AG04449 (cell line): ENCODE measurements at places on chromosomes 11 and 22.
A peak's percentile ranks its signal among the peaks of the same experiment; 100 is the strongest.

GRCh38 chr11:65290448-65291165 is 24.1 kb upstream of the CDC42EP2 start:
- DNase-seq: peak; percentile 97

DNA sequence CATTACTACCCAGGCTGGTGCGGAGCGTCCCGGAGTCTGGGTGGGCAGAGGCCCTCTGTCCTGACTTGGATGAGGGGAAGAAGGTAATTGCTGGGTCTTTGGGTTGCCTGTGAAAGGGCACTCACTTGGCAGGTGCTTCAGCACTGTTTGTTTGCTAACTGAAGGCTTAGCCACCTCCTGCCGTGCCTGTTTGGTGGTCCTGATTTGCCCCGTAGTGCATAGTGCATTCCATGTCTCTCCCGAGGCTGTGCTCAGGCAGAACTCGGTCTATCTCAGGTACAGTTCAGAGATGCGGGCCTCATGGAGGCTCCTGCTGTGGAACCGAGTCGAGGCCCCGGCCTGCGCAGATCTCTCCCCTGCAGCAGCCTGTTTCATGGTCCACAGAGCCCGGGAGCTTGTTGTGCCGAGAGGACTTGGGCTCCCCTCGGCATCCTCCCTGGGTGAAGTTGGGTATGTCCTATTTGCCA is 146.2 kb downstream of the TBC1D22A start:
- DNase-seq: no peak

DNA sequence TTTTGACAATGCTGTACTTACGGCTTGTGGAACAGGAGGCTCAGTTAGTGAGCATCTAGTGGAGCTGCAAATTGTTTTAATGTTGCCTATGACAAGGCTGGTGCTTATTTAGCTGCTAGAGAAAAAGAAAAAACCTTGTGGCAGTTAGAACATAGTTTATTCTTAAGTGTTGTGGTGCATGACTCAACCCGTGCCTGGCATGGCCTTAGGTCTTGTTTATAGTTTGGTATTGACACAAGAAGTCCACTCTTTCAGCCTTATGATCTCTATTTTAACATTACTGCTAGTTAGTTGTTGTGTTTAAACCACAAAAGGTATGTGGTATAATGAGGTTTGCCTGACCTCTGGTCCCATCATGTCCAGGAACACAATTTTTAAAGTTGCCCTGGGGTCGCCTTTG is 744.6 kb downstream of the FAM181B start:
- DNase-seq: no peak

DNA sequence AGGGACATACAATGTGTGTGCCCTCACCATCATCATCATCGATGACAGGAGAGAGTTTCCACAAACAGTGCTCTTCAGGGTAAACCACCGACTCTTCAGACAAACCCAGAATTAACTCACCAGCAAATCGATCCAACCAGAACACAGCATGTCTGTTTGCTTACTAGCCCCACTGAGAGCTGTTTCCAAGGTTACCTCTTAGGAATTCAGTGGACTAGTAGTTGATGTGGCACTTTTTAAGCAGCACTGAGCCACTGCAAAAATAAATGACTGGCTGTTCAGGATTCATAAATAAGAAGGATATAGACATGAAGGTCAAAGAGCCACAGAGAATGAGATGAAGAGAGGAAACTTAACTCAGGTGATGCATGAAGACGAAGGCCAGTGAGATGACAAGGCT is 83.1 kb downstream of the PARVA start:
- DNase-seq: no peak

DNA sequence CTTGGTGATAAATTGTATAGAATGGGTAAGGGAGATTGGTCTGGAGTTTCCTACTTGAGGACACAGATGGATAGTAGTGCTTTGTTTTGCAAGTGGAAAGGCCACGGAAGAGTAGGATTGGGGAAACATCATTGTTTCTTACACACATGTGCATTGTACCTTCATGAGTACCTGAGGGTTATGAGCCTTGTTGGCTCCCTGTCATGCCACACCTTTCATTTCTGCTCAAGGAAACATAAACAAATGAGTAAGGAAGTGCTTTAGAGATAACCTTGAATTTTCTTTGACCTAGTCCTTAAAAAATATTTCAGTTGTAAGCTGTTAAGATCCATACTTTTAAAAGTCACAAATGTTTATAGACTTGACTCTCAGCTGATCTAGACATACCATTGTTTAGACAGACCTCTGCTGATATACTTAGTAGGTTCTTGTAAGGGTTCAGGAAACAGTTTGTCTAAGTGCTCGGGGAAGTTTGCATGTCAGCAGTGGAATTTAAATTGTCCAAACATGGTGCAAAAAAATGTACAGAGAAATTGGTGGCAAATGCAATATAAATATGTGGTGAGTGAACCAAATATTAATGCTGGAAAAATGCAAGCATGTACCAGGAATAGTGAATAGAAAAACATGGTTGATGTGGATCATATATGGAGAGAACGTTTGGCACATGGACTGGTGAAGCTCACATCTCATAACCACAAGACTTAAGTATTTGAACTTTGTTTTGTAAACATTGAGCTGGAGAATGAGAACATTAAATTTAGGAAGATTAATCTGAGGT is 40.9 kb downstream of the GAS2 start:
- DNase-seq: no peak

GRCh38 chr11:109783840-109784239 is 309.4 kb upstream of the ZC3H12C start:
- DNase-seq: no peak

DNA sequence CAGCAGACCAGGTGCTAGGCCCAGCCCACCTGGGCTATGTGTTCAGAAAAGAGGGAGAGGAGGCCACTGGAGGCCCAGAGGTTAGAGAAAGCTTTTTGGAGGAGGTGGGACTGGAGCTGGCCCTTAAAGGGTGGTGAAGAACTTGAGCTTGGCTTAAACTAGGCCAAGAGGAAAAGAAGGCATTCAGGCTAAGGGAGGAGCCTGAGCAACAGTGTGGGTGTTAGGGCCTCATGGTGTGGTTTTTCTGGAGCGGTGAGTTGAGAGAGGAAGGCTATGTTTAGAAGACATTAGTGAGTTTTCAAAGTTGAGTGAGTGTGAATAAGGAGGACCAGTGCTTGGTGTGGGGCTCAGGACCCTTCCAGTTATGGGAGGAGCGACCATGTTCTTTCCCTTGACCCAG is 6.2 kb downstream of the TAF6L start:
- no peak for DNase-seq

GRCh38 chr11:2461253-2461955 is 16.6 kb downstream of the KCNQ1 start:
- DNase-seq: no peak

DNA sequence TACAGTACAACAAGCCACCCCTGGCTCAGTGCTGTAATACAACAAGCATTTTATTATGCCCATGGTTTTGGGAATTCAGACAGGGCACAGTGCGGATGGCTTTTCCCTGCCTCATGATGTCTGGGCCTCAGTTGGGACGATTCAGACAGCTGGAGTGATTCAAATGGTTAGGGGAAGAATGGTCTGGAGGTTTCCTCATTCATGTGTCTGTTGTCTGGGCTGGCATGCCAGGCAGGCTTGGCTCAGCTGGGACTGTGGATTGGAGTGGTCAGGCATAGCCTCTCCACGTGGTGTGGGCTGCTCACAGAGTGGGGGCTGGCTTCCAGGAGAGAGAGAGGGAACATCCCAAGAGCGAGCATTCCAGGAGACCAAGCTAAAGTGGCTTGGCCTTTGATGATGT is 164.4 kb downstream of the C11orf91 start:
- DNase-seq: no peak

GRCh38 chr11:118608360-118609227 is 1.2 kb downstream of the PHLDB1 start:
- no peak for DNase-seq

GRCh38 chr22:30694171-30694639 is 469 bp upstream of the OSBP2 start:
- DNase-seq: no peak

GRCh38 chr11:102836290-102836875 is 7.0 kb downstream of the MMP3 start:
- peak; percentile 56 for DNase-seq

GRCh38 chr11:114142707-114143106 is 83.2 kb downstream of the ZBTB16 start:
- no peak for DNase-seq

DNA sequence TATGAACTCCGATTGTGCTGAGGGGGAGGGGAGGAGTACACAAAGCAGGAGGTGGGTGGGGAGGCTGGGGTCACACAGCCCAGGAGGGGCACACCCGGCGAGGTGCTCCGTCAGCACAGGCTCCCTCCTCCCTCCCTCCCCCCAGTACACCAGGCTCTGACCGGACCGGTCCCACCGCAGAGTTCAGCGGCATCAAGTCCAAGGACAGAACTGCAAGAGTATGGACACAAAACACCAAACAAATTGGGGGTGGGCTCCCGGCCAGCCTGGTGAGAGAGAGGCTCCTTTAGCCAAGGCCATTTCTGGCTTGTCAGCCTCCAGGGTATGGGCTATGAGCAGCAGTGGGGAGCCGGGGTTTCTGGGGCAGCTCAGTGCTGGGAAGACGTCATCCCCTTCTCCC is 68.3 kb downstream of the ST3GAL4 start:
- no peak for DNase-seq

- DNase-seq: no peak
These were observed 859 bp upstream of the ACCS start for GRCh38 chr11:44065161-44065661.

- no peak for DNase-seq
These were observed 929.9 kb downstream of the NTM start for GRCh38 chr11:132300283-132300682.

GRCh38 chr22:44640618-44641155 is 61.3 kb upstream of the PRR5 start:
- DNase-seq: no peak

- no peak for DNase-seq
These were observed 52.2 kb downstream of the ANO5 start for GRCh38 chr11:22244986-22245592.

GRCh38 chr22:44279069-44279360 is 33.7 kb downstream of the SHISAL1 start:
- no peak for DNase-seq

- DNase-seq: no peak
These were observed 324.6 kb upstream of the MTNR1B start for GRCh38 chr11:92644595-92645445.

- no peak for DNase-seq
These were observed 61.6 kb upstream of the EIF3D start for GRCh38 chr22:36590441-36591056.

DNA sequence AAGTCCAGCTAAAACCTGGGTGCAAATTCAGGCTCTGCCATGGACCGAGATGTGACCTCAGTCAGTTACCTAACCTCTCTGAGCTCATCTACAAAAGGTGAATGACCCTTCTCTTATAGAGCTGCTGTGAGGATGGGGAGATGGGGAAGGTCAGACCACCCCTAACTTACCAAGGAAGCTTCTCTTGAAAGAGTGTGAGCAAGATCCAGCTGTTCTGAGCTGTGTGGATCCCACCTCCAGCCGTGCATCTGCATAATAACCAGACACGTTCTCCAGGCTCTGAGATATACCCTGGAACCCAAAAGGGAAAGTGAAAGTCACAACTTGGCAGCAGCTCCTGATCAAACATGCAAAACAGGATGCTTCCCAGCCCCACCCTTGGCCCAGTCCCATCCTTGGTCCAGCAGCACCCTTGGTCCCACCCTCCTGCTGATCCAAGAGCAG is at the start of gene APOL3:
Gene APOL3, minus strand, starts transcription at position 257 of the 444 bp plus-strand sequence. CDS start 11,700 bp downstream, outside the sequence.
- no peak for DNase-seq

GRCh38 chr11:66951135-66951534 is 7.0 kb downstream of the PC start:
- no peak for DNase-seq

- DNase-seq: no peak
These were observed 67.3 kb upstream of the CDON start for GRCh38 chr11:126129727-126130671.

DNA sequence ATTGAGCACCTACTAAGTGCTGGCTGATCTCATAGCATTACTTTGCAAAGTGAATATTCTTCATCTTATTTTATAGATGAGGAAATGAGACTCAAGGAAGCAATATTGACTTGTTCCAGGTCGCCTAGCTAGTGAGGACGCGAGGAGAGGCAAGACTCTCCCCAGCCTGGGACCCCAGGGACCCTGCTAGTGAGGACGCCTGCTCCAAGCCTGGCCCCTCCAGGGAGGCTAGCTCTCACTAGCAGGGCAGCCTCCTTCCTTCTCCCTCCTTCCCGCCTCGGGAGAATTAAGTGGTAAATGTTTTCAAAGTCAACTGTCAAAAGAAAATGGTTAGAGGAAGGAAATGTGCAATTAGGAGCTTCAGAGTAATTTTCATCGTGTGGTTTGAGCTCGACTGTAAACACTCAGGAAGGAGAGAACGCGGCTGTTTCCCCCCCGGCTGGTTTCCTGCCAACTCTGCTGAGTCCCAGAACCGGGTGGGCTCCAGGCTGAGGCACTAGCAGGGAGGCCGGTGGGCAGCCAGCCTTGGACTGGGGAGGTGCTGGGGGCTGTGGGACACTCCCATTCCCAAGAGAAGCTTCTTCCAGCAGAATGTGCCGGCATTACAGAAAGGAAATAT is 17.9 kb downstream of the MYEOV start:
- DNase-seq: no peak

DNA sequence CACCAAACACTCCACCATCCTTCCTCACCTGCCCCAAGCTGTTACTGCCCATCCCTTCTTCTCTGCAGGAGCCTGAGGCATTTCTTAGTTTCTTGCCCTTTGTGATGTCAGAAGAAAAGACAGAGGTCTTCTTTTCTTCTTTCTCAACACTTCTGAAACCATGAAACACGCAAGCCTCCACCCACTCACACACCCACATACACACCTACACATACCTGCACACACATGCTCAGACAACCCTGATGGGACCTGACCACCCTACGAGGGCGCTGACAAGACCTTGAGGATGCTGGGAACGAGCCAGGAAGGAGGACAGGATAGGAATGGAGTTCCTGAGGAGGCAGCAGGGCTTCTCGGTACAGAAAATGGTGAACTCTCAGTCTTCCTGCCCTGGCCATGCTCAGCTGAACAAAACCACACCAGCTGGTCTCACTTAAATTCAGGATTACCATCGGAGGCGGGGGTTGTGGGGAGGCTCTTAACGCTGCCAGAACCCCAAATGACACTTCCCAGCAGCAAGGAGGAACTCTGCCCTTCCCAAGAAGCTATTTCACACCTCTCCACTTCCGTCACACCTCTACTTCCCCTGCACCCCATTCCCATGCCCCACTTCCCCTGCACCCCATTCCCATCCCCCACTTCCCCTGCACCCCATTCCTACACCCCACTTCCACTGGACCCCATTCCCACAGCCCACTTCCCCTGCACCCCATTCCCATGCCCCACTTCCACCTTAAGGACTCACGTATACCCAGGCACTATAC is 41.0 kb downstream of the CSF2RB start:
- no peak for DNase-seq

GRCh38 chr11:31870609-31871309 is 59.6 kb upstream of the PAX6 start:
- DNase-seq: no peak
